A549 (cell line): ENCODE measurements at places on chromosomes 4 and X. TPM values are rescaled to one million over a fixed set of nuclear protein-coding genes. Genes with fewer than 3 reads are reported as not detected.

DNA sequence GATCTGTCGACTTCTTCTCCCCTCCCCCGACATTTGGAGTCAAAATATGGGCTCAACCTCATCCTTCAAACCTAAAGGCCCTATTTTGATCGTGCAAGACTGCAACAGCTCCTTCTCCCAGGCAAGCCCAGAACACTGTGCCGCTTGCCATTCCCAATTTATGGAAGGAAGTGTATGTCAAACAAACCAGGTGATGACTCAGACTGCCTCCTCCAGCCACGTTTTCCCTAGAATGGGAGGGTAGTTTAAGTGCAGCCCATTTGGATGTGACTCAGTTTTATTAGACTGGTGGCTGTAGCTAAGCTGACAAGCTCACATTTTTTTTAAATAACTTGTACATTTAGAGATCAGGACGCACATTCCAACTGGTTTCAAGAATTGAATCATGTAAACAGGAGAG lies 570.4 kb upstream of the DIPK2B start:
- peak; percentile 59 for DNase-seq

GRCh38 chrX:17922303-17922702 lies 61.2 kb upstream of the RAI2 start:
- DNase-seq, result no peak

DNA sequence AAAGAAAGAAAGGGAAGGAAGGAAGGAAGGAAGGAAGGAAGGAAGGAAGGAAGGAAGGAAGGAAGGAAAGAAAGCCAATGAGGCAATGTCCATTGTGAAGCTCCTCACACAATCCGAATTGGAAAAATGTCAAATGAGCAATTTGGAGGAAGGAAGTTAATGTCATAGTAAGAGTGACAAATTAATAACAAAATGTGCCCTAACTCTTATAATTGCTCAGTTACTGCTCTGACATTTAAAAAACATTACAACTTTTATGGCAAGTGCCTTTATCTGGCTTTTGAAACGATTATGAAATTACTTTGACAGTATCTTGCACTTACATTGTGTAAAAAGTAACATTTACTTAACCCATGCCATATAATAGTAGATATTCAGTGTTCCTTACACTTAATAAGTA lies 96.5 kb upstream of the EFHC2 start:
- no peak for DNase-seq

DNA sequence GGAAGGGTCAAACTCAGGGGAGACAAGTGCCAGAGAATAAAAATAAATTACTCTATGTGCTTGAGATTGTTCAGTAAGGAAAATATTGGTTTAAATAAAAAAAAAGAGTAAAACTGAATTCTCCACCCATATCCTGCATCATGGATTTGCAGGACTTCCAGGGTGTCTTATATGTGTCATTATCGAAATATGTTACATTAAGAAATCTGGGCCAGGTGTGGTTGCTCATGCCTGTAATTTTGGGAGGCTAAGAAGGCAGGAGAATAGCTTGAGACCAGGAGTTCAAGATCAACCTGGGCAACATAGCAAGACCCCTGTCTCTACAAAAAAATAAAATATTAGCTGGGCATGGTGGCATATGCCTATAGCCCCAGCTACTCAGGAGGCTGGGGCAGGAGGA lies 104.9 kb downstream of the PPP3CA start:
- DNase-seq, result no peak

Gene ZFP42
- polyA plus RNA-seq, result not detected in 3 replicates

DNA sequence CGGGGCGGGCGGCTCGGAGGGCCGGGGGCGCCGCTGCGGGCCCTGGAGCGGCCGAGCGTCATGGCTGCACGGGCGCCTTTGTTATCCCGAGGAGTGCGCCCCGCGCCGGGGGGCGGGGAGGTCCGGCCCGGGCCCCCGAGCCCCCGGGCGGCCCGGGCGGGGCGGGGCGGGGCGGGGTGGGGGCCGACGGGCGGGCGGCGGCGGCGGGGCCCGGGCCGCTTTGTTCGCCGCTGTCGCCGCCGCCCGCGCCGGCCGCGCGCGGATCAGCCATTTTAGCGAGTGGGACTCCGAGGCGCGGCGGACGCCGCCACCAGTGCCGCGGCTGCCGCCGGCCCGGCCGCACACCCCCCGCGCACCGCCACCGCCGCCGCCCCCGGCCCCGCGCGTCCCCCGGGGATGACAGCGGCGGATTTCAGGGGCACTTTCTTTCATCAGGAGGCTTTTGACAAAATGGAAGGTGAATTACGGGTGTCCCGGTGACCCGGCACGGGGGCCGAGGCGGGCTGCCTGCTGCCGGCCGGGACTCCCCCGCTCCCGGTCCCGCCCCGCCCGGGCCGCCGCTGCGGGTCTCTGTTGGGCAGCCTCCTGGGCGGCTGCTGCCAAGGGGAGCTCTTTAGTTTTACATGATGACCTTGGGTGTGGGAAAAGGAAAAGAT lies 1.2 kb downstream of the HMGB3 start:
- no peak for DNase-seq

Gene PCDH11X
- polyA plus RNA-seq, result 0.01 to 0.03 TPM (median 0.03 TPM) in 3 replicates

DNA sequence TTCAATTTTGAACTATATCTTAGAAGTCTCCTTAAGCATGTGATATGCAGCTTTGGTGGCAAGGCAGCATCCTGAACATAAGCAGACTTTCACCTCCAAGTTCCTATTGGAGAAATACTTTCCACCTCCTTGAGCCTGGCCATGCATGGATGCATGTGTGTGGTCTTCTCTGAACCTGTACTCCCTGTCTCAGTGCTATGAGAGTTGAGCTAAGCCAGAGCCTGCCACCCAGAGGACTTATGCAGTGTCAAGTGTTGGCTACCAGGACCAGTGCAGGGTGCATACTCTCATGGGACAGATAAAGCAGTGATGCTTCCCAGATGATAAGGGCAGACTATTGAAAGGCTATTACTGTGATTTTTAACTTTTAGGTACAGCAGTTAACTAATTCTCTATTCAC lies 105.6 kb downstream of the TSPAN7 start:
- DNase-seq, result no peak

DNA sequence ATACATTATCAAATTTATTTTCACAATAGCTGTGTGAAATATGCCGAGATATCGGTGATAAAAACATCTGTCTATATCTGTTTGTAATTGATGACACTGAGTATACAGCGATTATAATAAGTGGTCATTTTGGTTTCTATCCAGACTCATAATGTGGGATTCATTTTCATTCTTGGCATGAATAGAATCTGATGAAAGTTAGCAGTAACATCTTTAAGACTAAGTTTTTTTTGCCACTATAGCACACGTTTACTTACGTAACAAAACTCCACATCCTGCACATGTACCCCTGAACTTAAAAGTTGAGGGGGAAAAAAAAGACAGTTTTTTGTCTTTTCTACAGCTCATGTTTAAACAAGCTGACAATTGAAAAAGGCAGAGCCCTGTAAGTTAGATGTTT lies 86.4 kb downstream of the PPA2 start:
- DNase-seq, result no peak

- peak; percentile 24 for DNase-seq
Observed at GRCh38 chrX:139759637-139760036, 51.7 kb upstream of the MCF2 start.

- peak; percentile 81 for DNase-seq
Observed at GRCh38 chrX:15269618-15270521, at the start of gene ASB9. Gene ASB9 (minus strand): TSS chrX:15270083. CDS start chrX:15269874, 209 bp downstream.

- peak; percentile 11 for DNase-seq
Observed at GRCh38 chrX:68652326-68653170, 5.1 kb downstream of the STARD8 start.

Gene BMP2K
- polyA plus RNA-seq, result 9.9 to 11.1 TPM (median 10.9 TPM) in 3 replicates

GRCh38 chrX:134971926-134972325 lies 18.9 kb upstream of the SMIM10 start:
- no peak for DNase-seq

Gene GRXCR1
- not detected in 3 replicates for polyA plus RNA-seq
